ENCODE measurements at places on chromosomes 13 and 19.

DNA sequence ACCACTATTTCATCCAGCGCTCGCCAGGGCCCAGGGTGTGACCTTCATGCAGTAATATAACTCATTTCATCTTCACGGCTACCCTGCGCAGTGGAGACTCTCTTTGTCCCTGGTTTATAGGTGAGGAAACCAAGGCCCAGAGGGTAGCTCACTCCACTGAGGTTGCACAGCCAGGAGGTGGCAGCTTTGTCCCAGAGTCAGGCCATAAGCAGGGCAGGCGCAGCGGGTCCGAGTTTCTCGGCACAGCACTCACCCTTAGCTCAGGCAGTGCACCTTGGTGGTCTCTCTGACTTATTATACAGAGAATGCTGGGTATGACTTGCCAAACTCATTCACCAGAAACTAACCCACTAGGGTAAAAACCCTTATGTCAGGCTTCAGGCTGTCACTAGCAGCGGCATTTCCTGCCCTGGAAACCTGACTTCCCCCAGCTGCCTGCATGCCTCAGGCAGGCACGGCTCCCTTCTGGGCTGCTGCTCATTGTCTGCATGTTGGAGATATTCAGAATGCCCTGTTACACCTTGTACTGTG lies 24.5 kb downstream of the PPP5C start:
- no peak for DNase-seq

DNA sequence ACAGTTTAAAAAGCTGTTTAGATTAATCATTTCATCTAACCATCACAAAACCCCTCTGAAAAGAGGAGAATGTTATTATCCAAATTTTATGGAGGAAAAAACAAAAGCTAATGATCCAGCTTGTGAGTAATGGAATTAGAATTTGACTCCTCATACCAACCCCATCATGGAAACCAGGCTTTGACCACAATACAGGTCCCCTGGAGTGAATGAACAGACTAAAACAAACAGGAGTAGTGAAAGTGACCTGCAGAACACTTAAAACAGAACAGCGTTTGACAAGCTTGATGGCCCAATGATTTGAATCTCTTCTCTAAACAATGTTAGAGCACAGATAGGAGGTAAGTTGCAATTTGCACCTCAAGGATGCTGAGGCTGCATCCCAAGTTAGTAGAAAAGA lies 230.0 kb downstream of the DCT start:
- no peak for DNase-seq

GRCh38 chr13:33369073-33369472 lies 83.5 kb upstream of the STARD13 start:
- DNase-seq = no peak

DNA sequence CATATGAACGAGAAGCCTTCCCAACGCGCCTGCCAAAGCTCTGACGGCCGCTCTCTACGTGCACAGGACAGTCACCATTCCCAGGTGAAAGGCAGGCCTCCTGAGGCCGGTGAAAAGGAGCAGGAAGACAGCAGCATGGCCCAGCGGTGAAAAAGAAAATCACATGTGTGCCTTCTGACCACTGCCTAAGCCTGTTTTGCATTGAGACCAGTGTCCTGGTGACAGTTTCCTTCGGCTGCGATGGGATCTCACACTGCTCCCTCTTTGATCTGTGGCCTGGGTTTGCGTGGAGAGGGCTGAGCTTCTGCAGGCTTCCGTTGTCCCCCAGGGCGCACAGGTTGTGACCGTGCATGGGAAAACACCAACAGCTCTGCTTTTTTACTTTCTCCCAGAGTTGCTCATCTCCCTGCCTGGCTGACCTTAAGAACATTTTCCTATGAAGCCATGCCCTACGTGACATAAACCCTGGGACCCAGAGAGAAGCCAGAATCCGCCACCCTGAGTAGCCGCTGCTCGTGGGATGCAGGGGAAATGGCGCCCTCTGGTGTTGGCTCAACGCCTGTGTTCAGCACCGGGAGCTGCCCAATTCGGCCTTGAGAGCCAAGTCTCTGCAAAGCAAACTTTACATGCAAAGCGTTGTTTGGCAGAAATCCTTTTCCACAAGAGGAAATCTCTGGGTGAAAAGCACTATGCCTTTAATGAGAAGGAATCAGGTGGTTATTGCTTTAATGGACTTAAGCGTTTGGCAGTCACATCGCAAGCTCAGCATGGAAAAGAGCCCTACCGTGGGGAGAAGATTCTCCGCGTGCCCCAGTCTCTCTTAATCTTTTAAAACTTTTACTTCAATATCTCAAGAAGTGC lies 112.2 kb upstream of the GPR12 start:
- DNase-seq = peak; percentile 69

DNA sequence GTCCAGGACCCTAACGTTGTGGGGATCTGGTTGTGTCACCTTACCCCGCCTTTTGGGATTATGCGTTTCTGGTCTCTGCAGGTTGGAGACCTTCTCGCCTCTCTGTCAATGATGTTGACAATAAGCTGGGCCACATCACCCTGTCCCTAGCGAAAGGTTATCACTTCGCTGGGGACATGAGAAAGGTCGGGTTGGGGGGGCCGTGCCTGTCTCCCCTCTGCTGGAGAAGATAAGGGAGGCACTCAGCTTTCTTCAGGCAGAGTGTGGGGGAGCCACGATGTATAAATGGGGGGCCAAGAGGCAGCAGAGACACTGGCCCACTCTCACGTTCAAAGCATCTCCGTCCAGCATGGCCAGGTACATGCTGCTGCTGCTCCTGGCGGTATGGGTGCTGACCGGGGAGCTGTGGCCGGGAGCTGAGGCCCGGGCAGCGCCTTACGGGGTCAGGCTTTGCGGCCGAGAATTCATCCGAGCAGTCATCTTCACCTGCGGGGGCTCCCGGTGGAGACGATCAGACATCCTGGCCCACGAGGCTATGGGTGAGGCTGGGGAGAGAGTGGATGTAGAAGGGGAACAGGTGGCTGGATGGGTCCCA lies at the start of gene RLN3:
Gene RLN3, plus strand, starts transcription at position 293 of the 595 bp plus-strand sequence. Its CDS starts 57 bp downstream, at position 350.
- no peak for DNase-seq

- no peak for DNase-seq
Measured at GRCh38 chr19:12772323-12772722, 3.0 kb downstream of the HOOK2 start.

DNA sequence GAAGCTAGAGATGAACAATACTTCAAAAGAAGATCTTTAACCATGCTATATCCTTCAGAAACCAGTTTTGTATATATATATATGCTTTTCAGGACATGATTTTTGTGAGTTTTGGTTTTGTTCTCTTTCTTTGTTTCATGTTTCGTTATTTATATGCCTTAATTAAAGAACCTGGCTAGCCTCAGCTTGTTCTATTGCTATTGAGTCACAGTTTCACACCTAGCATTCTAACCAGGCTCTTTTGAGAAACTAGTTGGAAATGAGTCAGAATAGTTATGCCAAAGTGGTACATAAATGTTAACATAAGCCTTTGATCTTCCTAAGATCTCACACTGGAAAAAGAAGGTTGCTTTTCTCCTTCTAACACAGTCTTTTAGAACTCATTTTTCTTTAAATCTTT lies 1925.2 kb downstream of the OLFM4 start:
- DNase-seq = no peak

DNA sequence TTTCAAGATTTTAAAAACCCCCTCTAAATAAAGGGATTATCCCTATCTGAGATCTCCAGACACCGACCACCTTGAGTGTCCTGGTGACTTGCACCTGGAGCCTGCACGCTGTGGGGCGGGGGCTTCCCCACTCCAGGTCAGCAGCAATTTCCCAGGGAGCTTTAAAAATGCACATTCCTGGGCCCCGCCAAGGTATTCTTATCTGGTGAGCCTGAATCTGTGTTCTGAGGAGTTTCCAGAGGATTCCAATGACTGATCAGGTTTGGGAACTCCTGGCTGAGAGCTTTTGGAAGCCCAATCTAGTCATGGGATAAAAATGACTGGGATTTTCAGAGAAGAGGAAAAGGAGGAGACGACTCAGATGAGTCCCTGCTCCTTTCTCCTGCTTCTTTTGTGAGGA lies 66.1 kb downstream of the FGF9 start:
- DNase-seq = no peak

- DNase-seq = no peak
Measured at GRCh38 chr19:1141944-1142343, 32.1 kb downstream of the SBNO2 start.

GRCh38 chr13:77536358-77536757 lies 852 bp downstream of the SCEL start:
- DNase-seq = no peak

- peak; percentile 10 for DNase-seq
Measured at GRCh38 chr19:57068921-57069697, 50.7 kb upstream of the USP29 start.

- DNase-seq = no peak
Measured at GRCh38 chr19:20078581-20079031, 806 bp downstream of the ZNF90 start.

GRCh38 chr19:45824531-45825262 lies 9.6 kb upstream of the RSPH6A start:
- DNase-seq = no peak

- no peak for DNase-seq
Measured at GRCh38 chr19:35720648-35721047, 2.8 kb downstream of the KMT2B start.

DNA sequence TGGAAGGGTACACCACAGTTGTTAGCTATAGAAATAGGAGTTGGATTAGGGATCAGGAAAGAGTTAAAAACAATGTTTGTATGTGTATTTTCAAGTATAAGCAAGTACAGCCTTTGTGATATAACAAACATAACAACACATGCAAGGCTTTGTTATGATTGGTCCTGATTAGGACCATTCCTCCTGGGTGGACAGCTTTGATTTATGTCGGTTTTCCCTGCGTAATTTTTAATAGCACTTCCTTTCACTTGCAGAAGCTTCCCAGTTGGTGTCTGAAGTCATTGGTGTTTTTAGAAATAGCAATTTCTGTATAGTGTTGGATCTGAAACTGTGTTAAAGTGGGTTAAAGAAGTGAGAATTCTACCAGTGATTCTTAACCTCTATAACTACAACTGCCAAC lies 10.0 kb downstream of the FNDC3A start:
- DNase-seq = no peak

DNA sequence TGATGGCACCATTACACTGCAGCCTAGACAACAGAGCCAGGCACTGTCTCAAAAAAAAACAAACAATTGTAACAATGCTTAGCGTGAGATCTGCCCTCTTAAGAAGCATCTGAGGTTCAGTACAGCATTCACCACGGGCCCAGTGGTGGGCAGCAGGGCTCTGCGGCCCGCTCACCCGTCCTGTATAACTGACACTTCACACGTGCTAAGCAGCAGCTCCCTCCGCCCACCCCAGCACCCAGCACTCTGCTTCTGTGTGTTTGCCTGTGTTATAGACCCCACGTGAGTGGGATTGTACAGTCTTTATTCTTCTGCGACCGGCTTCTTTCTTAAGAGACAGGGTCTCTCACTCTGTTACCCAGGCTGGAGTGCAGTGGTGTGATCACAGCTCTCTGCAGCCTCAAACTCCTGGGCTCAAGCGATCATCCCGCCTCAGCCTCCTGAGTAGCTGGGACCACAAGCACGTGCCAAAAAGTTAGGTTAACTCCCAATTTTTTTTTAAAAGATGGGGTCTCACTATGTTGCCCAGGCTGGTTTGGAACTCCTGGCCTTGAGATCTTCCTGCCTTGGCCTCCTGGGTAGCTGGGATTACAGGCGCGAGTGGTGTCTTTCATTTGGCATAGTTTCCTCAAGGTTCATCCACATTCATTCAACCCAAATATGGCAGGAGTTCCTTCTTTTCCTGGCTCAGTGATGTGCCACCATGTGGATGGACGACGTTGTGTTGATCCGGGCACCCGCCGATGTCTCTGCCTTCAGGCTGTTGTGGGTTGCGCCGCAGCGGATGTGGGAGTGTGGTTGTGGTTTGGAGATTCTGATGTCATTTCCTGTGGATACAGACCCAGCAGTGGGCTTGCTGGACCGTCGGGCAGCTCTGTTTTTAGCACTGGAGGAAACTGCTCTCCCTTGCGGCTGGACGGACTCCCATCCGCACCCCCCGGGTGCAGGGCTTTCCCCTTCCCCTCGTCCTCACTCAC lies 170.0 kb downstream of the KDM4B start:
- DNase-seq = peak; percentile 57

DNA sequence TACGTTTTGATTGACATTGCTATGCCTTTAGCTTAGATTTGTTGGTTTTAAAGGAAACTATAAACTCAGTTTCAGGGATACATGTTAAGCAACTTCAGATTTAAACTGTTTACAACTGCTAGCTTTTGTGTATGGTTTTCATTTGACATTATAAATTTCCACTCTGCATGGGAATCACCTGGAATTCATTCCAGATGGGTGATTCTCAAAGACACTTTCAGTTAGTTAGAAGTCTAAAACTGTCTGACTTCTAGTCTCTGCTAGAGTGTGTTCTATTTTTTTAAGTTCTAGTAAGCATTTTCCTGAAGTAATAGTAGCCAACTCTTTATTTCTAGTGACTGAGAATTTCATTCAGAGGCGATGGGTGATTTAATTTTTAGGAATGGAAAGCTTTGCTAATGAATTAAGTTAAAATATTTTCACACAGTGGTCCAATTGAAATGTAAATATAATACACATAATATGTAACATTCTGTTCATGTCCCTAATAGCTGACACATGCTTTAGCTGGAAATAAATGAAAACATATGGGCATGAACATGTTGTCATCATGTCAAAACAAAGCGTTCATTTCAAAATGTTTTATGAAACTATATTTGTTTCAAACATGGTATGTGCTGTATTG lies 58.3 kb upstream of the CSNK1A1L start:
- DNase-seq = no peak

- peak; percentile 98 for DNase-seq
Measured at GRCh38 chr13:72781451-72782439, at the start of the genes DIS3 and PIBF1. Gene DIS3, minus strand, starts transcription at chr13:72781900. Its CDS starts 68 bp downstream, at chr13:72781832. Gene PIBF1, plus strand, starts transcription at chr13:72782133. Its CDS starts 1,337 bp downstream, at chr13:72783470.

- peak; percentile 87 for DNase-seq
Measured at GRCh38 chr19:58559275-58560006, 1.0 kb upstream of the UBE2M start.

DNA sequence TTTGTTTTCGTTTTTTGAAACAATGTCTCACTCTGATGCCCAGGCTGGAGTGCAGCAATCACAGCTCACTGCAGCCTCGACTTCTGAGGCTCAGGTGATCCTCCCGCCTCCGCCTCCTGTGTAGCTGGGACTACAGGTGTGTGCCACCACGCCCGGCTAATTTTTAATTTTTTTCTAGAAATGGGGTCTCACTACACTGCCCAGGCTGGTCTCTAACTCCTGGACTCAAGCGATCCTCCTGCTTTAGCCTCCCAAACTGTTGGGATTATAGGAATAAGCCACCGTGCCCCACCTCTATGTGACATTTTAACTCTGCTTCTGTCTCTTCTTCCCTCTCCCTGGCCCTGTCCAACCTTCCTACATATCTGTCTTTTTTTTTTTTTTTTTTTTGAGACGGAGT lies 5.1 kb downstream of the ATP1A3 start:
- DNase-seq = no peak

DNA sequence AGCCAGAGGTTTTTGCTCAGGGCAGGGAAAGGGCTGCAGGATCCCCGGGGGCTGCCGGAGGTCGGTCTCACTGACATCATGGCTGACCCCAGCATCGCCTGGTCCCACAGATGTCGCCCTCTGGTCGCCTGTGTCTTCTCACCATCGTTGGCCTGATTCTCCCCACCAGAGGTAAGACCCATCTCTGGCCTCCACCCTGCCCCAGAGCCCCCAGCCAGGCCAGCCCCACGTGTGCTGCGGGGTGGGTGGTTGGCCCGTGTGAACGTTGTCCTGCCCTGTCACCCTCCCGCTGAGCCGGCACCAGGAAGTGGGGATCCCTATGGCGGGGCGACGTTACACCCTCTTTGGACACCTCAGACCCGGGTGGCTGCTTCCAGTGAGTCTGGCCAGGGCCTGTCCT lies 906 bp downstream of the FXYD5 start:
- no peak for DNase-seq

Measured in DND-41 (cell line).